ENCODE measurements at places on chromosomes 1 and 21.
A peak's percentile ranks its signal among the peaks of the same experiment; 100 is the strongest.

DNA sequence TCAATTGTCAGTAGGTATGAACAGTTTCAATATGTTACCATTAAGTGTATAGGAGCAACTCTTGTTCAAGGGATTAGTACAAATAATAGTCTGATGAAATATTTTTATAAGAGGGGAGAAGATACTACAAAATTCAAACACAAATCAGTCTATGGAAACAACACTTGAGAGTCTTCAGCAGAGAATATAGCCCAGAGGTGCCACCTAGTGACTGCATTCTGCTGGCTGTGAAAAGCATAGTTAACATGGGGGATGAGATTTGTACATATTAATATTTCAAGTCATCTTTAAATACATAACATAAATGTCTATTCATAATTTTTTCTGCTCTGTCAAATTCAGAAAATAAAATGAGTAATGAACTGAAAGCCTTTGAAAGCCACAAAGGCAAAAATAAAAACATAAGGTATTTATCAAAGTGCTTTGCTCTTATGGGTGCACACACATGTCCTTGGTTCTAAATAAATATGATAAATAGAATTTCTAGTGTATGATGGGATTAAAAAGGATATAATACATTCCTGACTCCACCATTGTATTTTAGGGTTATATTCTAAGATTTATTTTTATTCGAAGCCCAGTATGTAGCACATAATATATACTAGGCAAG, 440.9 kb upstream of the ZRANB2 start:
- no peak for DNase-seq

DNA sequence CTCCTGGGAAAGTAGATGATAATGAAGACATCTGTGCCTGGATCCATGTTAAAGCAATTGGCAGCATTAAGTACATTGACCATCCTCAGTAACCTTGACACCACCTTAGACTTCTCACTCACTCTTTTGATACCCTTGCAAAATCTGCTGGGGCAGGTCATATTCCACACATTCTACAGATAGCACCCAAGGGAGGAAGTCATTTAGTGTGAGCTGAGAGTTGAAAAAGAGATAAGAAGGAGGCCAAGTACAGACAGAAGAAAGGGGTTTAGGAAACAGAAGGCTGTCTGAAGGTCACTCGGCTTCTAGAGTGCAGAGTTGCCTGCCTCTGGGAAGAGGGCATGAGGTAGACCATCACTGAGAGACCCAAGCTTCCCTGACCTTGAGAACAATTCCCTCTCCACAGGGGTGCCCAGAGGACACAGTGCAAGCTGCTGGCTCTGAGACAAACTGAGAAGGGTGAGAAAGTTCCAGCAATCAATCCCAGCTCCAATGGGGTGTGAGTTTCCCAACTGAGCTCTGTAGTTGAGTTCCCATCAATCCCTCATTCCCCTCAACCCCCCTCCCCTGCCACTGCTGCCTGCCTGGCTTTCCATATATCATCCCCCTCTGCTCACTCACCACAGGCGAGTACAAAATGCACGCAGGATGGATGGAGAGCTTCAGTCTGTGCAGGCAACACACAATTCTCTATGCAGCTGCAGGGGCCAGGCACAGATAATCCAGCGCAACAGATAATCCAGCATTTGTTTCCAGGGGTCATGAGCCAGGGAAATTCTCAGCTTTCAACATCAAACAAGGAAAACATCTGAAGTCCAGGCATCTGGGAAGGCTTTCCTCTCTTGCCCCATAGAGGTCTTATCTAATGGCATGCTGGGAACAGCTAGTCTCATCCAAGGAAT, 7.4 kb upstream of the MOB3C start:
- DNase-seq, result no peak

DNA sequence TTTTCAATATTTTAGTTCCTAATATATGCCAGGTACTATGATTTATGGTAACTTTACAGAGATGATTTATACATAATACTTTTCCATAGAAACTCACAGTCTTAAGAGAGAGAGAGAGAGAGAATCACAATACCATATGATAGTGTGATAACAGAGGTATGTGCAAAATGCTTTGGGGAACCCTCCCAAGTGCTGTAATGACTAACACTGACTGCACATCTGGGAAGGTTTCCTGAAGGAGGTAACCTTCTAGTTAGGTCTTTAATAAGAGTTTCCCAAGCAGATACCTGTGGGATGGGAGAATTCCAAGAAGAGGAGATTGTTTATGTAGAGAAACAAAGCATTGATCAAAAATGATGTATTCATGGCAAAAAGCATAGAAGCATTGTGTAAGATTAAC, 34.6 kb upstream of the PIGC start:
- DNase-seq, result no peak

- no peak for DNase-seq
Measured at GRCh38 chr1:180310095-180310494, 80.0 kb downstream of the LHX4 start.

- no peak for DNase-seq
Measured at GRCh38 chr1:91895832-91896556, 10.0 kb upstream of the TGFBR3 start.

- DNase-seq, result no peak
Measured at GRCh38 chr1:213905344-213905743, 82.4 kb upstream of the PROX1 start.

- DNase-seq, result no peak
Measured at GRCh38 chr1:89576013-89576412, 51.4 kb downstream of the LRRC8B start.

GRCh38 chr1:196049407-196049806, 558.8 kb downstream of the KCNT2 start:
- no peak for DNase-seq

GRCh38 chr1:9758559-9759121, 65.1 kb downstream of the CLSTN1 start:
- DNase-seq, result no peak

GRCh38 chr1:243500512-243500911, 244.7 kb downstream of the SDCCAG8 start:
- DNase-seq, result no peak

DNA sequence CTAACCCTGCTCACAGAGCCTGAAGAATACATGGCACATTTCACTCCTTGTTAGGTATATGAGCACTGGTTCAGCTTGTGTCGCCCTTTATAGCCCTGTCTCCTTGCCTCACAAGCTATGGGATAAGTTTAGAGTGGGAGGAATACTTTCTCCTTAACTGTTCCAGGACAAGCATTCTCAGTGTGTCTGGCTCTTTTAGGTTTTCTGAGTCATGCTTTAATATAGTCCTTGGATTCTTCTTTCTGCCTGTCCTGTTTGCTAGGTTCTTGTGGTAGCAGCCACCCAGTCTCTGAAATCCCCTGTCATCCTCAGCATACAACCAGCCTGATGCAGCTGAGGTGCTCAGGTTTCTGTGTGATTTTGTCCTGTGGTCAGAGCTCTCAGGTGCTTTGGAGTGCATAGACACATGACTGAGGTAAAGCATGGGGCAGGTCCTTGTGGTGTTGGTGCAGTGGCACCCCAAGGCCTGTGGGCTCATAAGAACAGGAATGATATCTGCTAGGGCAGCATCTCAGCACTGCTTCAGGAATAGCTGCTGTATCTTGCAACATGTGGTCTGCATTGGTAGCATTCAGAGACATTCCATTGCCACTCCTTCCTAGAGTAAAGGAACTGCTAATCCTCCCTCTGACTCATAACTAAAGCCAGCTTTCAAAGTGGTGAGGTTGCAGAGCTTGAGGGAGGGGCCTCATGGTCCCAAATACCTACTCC, 14.2 kb upstream of the CASQ2 start:
- DNase-seq, result no peak

DNA sequence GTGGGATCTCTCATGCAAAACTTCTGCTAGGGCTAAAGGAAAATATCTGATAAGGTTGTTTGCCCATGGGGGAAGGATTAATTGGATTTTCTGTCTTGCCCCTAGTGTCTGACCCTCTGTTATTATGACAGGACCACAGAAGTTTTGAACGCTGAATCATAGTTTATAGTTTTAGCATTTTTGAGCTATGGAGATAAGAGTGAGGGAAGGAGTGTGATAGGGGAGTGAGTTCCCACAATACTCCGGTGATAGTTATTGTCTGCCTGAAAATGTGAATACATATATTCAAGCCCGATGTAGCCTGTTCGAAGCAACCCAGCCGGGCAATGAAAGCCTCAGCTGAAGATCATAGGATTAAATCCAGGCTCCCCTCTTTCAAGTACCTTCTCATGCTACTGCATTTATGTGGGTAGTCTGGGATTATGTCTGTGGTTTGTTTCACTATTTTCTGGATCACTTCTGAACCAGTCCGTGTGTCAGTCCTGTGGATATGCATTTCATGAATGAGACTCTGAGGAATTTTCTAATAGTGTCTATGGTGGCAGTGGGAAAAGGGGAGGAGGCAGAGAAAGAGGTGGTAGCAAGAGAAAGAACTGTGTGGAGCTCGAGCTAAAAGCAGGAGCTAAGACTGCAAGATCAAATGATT, 258.7 kb downstream of the DISC1 start:
- DNase-seq, result no peak

- DNase-seq, result peak; percentile 18
Measured at GRCh38 chr1:44031252-44032169, at the start of gene SLC6A9. TSS of gene SLC6A9 (minus strand) at chr1:44031462. CDS start at chr1:44024277, 7,185 bp downstream.

GRCh38 chr1:210558302-210558701, 229.6 kb downstream of the HHAT start:
- DNase-seq, result no peak

DNA sequence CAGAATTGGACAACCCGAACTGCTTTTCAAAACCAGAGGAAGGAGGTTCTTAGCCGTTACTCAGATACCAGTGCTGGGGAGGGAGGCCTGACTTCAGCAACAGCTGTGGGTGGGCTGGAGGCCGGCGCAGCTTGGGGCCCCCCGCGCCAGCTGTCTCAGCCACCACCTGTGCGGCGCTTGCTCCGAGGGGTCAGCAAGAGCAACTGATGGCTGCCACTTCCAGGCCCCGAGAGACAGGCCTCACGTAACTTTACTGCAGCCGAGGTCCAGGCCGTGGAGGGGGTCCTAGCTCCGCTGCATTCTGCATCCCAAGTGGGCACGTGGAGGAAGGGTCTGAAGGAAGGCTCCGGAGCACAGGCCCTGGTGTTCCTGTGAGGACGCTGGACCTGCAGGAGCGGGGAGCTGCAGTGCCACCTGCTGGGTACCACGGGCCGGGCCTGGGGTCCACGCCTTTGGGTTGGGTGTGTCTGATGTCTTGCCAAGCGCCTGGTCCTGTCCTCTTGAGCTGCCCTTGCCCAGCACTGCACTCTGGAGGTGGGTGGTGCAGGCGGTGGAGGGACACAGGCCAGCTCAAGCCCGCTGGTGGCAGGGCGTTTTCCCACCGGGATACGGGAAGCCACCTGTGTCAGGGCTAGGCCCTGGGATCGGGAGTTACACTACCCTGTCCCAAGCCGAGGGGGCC, 9.8 kb downstream of the THAP3 start:
- DNase-seq, result peak; percentile 15

GRCh38 chr1:231806623-231807495, 180.3 kb downstream of the DISC1 start:
- no peak for DNase-seq

GRCh38 chr21:35204850-35205541, 155.9 kb upstream of the RUNX1 start:
- no peak for DNase-seq

DNA sequence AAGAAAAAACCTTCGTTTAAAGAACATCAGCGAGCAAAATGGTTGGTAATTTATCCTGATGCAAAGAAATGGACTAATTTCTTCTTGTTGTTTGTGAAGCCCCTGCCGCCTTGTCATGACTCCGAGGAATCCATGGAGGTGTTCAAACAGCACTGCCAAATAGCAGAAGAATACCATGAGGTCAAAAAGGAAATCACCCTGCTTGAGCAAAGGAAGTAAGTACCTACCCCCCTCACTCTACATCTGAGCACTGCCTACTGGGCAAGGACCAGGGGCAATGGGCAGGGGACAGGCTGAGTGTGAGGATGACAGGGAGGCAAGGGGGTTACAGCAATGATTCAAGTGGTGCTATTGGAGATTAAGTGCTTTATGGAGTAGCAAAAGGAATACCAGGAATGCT, 29.4 kb downstream of the MAP3K7CL start:
- no peak for DNase-seq

All from activated T-helper 1 cell treated with Interleukin-2 at 50 U/mL for 16 hours (primary cell).